Osteoblast (primary cell): ENCODE measurements at places on chromosomes 4 and X. TPM values are rescaled to one million over a fixed set of nuclear protein-coding genes. Genes with fewer than 3 reads are reported as not detected.

DNA sequence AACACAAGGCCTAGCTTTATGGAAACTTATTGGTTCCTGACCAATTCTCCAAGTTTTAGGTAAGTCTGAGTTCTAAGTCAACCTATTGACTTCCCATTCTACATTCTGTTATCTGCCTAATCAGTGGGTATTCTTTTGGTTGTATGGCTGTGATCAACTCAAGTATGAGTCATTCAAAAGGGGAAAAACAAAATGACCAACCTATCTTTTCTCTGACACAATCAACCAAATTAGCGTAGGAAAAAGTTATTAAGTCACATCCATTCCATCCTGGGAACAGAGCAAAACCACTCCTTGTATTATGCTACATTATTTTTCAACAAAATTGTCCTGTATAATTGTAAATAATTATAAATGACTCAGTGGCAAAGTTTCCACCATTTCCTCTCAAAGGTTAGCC, 136.2 kb downstream of the SHROOM4 start:
- DNase-seq: no peak

- DNase-seq: peak; percentile 96
Measured at GRCh38 chrX:40104630-40104984, 6.8 kb upstream of the BCOR start.

- peak; percentile 73 for DNase-seq
Measured at GRCh38 chrX:151982222-151982621, 7.7 kb upstream of the GABRE start.

The VCX3A gene
- total RNA-seq: not detected in 2 replicates

- DNase-seq: no peak
Measured at GRCh38 chrX:4850312-4850711, 1136.9 kb upstream of the PRKX start.

The PCYT1B gene
- 0.59 and 1.1 TPM in 2 replicates for total RNA-seq

The C4orf50 gene
- total RNA-seq: not detected in 2 replicates

The FRMPD3 gene
- under 0.01 TPM in 2 replicates for total RNA-seq

The HSPA4L gene
- total RNA-seq: 4.0 and 4.7 TPM in 2 replicates

The RRH gene
- under 0.01 TPM in 1 of 2 replicates, not detected in the other for total RNA-seq

The BLOC1S4 gene
- 10.0 and 10.9 TPM in 2 replicates for total RNA-seq

The SLC4A4 gene
- 13.0 and 24.8 TPM in 2 replicates for total RNA-seq

DNA sequence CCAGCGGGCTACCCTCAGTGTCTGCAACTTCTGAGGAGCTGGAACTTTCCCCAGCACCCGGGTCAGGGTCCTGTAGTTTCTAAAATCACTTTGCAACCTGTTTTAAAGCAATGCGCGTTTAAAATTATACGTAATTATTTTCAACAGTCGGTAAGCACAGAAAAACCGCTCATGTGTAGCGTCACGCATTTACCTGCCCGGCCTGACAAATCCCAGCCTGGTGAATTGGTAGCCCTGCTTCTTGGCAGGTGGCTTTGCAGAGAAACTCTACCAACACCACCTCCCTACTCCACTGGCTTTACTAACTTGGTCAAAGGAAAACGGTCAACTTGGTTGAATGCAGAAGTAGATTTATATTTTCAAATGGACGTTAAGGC, 640 bp downstream of the BANK1 start:
- DNase-seq: no peak

- no peak for DNase-seq
Measured at GRCh38 chr4:109590905-109591304, 30.9 kb downstream of the MCUB start.

The SLC10A7 gene
- 9.0 and 12.4 TPM in 2 replicates for total RNA-seq

DNA sequence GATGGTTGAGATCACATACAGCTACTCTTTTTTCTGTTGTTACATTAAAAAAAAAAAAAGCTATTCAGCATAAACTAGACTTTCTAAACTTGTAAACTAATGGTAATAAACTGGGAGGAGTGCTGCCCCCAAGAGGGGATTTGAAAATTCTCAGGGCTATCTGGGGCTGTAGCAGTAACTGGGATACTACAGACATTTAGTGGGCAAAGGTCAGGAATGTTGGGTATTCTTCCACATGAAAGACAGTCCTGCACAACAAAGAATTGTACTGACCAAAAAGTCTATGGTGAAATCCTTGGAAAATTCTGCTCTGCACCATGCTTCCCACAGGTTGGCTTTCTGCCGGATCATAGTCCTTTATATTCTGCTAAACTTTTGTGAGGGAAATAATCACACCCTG, 232.6 kb upstream of the BOD1L1 start:
- no peak for DNase-seq

- DNase-seq: no peak
Measured at GRCh38 chrX:63750811-63751210, 34.2 kb downstream of the ARHGEF9 start.

DNA sequence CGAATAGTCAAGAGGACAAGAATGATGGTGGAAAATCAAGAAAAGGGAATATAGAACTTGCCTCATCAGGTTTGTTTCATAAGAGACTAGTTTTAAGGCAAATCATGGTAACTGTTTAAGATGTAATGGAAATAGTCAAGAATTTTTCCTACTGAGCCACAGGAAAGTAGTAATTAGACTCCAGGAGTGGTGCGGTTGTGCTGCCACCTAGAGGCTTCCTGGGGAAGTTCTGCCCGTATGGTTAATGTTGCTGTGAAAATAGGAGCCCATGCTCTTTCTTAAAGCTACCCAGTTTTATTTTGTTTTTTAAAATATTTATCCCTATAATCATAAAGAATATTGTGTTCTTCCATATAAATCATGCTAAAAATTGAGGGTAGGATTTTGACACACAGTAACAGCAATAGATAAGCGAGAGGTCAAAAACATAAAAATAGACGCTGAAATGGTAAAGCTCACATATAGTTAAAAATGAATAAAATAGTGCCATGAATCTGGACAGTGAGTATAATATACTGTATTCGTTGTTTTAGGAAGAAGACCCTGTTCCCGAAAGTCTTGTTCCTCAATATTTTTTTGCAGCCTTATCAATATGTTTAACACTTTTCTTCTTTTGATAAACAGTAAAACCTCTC, 87.0 kb downstream of the PHOX2B start:
- DNase-seq: no peak

The SHROOM2 gene
- 6.2 and 8.0 TPM in 2 replicates for total RNA-seq

- no peak for DNase-seq
Measured at GRCh38 chr4:16116019-16116418, 32.2 kb upstream of the PROM1 start.

GRCh38 chr4:47814618-47815295, 23.1 kb downstream of the CORIN start:
- no peak for DNase-seq

The SEPTIN6 gene
- total RNA-seq: 9.0 and 9.1 TPM in 2 replicates

The HAND2 gene
- 1.8 and 3.8 TPM in 2 replicates for total RNA-seq

The MYOZ2 gene
- 0.29 and 0.36 TPM in 2 replicates for total RNA-seq
